ENCODE measurements at places on chromosomes 3 and 15.

DNA sequence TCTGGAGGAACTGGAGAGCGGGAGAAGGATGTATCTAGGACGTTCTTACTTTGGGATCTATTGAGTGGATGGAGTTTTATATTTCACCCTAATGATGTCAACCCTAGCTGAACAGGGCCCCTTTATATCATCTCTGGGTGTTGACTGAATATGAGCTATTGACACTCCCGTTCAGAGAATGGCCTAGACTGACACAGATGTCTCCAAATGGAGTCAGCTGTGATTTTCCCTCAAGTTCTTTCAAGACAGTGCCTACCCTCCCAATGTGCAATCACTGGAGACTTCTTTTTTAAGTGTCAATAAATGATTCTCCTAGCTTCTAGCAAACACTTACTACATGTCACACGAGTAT is 63.8 kb downstream of the FRMD4B start:
- no peak for DNase-seq

DNA sequence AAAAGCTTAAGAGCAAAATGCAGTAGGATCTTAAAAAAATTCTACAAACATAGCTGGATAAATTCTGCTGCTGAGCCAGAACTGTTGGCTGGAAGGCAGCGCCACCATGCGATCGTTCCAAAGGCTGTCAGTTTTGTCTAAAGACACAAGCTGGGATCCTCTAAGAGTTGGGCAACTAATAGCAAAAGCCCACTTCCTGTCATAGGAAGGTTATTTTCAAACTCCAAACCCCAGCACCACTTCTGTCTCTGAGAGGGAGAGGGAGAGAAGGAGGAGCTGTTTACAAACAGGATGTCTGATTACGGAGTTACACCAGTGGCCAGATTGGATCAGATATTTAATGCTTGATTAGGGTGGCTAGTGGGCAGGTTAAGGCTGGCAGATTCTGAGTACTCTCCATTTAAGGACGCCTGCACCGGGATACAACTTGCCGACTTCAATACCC is 44.0 kb downstream of the EIF4E3 start:
- DNase-seq, result peak; percentile 82

GRCh38 chr3:171187706-171188290 is 161.3 kb upstream of the SLC2A2 start:
- peak; percentile 62 for DNase-seq

- no peak for DNase-seq
These were observed 184.5 kb upstream of the ADAMTS9 start for GRCh38 chr3:64872345-64872744.

DNA sequence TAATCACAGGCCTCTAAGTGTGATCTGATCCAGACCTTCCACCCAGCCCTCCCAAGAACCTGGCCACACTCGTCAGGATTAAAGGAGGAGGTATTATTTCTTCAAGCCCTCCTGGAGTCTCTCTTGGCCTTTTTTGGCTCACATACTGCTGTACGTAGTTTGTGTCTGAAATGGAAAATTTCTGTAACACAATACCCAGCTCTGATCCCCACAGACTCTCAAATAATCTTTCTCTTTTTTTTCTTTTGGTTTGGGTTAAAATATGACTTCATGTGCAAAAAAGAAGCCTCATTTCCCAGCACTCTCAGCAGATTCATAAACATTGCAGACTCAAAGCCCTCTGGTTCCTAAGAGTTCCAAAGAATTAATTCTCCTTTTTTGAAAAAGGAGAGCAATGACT is 96.5 kb upstream of the PHLDB2 start:
- no peak for DNase-seq

- peak; percentile 96 for DNase-seq
These were observed 112.9 kb upstream of the SLC6A11 start for GRCh38 chr3:10702961-10703740.

- DNase-seq, result peak; percentile 93
These were observed 42.8 kb upstream of the RAF1 start for GRCh38 chr3:12706504-12707253.

DNA sequence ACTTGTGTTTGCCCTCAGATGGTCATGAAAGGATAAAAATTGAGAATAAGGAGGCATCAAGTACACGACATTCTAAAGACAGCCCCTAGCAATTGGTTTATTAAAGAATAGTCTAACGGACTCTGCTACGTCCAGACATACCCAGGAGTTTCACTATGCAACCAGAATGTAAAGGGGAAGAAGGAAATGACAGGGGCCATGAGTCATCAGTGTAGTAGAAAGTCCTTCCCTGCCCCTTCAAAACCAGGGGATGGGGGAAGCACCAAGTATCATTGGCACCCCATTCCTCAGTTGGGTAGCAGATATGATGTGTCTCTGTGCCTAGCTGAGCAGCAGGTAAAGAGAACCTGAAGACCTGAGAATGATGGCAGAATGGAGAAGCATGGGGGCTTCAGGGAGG is 367.4 kb downstream of the IL20RB start:
- DNase-seq, result no peak

GRCh38 chr3:186990878-186991308 is 60.6 kb downstream of the ST6GAL1 start:
- DNase-seq, result no peak

- DNase-seq, result no peak
These were observed 20.3 kb downstream of the UBP1 start for GRCh38 chr3:33419948-33420347.

DNA sequence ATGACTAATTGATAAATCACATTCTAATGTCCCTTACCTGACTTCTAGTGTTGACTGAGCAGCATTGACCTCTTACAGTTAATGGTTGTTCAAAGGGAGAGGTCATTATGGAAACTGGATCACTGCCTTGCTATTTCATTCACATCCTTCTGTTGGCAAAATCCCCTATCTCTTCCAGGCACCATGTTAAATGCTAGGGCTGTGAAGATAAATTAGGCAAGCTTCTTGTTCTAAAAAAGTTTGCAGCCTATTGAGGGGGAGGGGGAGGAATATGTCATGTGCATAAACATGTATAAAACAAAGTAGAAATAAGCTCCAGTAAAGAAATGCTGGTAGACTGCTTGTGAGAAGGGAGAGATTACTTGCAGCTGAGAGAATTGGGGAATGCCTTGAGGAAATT is 84.8 kb upstream of the MLF1 start:
- DNase-seq, result no peak

GRCh38 chr3:139930211-139930610 is 4.8 kb upstream of the CLSTN2 start:
- no peak for DNase-seq

DNA sequence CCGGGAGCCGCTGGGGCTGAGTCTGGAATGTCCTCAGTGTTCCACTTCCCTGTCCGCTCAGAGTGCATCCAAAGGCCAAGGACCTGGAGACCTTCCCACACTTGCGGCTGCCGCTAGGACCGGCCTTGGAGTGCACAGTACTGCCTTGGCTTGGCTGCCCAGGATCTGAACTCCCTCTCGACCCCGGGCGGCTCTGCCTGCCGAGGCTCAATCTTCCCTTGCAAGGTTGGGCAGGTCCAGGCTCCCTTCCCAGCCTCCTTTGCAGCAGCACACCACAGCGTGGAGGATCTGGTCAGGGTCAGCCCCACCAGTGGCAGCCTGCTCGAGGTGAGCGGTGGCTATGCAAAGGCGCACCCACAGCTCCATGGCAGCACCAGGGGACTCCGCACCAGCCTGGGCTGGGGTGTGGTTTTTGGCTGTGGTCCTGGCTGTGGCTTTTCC is 69.2 kb downstream of the PLXNA1 start:
- DNase-seq, result no peak

GRCh38 chr3:45124352-45124751 is 21.8 kb downstream of the CDCP1 start:
- no peak for DNase-seq

- peak; percentile 79 for DNase-seq
These were observed 61.5 kb upstream of the ULK4 start for GRCh38 chr3:42023380-42023779.

GRCh38 chr3:33372218-33373081 is 67.8 kb downstream of the UBP1 start:
- peak; percentile 69 for DNase-seq

DNA sequence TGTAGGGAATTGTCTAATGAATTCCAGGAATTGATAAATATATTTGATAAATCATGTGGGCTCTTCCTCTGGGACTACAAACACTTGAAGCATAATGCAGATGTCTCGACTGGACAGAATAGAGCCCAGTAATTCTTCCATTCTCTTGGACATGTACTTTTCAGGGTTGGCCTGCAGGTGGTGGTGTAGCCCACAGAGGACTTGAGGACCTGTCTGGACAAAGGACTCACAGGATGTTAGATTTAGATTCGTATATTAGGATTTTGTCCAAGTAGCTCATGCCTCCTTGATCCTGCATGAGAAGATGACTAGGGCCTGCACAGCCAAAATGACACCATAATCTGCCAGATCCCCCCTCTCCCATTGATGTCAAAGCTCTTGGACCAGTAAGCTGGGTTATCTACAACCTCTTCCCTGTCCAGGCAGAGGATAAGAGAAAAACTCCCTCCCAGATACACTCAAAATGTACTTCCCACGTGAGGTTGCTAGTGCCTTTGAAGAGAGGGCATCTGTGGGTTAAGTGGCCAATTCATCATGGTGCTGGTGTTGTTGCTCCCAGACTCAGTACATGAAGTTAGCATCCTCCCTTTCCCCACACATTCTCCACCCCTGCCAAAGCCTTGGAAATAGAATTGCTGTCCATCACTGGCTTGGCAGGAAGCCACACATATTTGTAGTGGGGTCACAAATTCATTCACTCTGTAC is 88.6 kb upstream of the ZNF280D start:
- DNase-seq, result peak; percentile 83
